Hair follicular keratinocyte (primary cell): ENCODE measurements at places on chromosomes 11 and 22. TPM values are rescaled to one million over a fixed set of nuclear protein-coding genes. Genes with fewer than 3 reads are reported as not detected.

The TST gene
- total RNA-seq = 39.5 and 42.4 TPM in 2 replicates

The AKIP1 gene
- total RNA-seq = 57.9 and 61.1 TPM in 2 replicates

The PGA5 gene
- not detected in 2 replicates for total RNA-seq

The JAML gene
- not detected in 2 replicates for total RNA-seq

The KIF18A gene
- total RNA-seq = 5.2 and 8.5 TPM in 2 replicates

The LRRC74B gene
- not detected in 2 replicates for total RNA-seq

The P2RY6 gene
- 0.31 TPM in 1 of 2 replicates, not detected in the other for total RNA-seq

The BRSK2 gene
- total RNA-seq = 0.04 and 0.23 TPM in 2 replicates

The KCNA4 gene
- not detected in 2 replicates for total RNA-seq

The TSPAN32 gene
- not detected in 2 replicates for total RNA-seq

The ADAMTS15 gene
- total RNA-seq = 0.86 and 3.0 TPM in 2 replicates

The SLC17A6 gene
- total RNA-seq = not detected in 2 replicates

The ACRV1 gene
- 0.11 TPM in 1 of 2 replicates, not detected in the other for total RNA-seq

The ROM1 gene
- total RNA-seq = 1.7 and 2.3 TPM in 2 replicates

The RHOD gene
- total RNA-seq = 234 and 269 TPM in 2 replicates

The OLFML1 gene
- 0.04 TPM in 1 of 2 replicates, not detected in the other for total RNA-seq

The CRACR2B gene
- total RNA-seq = 0.68 and 1.0 TPM in 2 replicates

The OR2AG2 gene
- 0.11 TPM in 1 of 2 replicates, not detected in the other for total RNA-seq

The SPON1 gene
- 0.04 TPM in 1 of 2 replicates, not detected in the other for total RNA-seq

The KCNK7 gene
- 0.23 and 0.57 TPM in 2 replicates for total RNA-seq

The OR52E8 gene
- total RNA-seq = not detected in 2 replicates

The MS4A14 gene
- total RNA-seq = not detected in 2 replicates

The TEX54 gene
- not detected in 2 replicates for total RNA-seq

The ARHGAP42 gene
- total RNA-seq = 1.2 and 2.3 TPM in 2 replicates

The KCNE3 gene
- total RNA-seq = not detected in 2 replicates

The OR8G5 gene
- not detected in 2 replicates for total RNA-seq

The PRR33 gene
- total RNA-seq = not detected in 2 replicates

The OMP gene
- not detected in 2 replicates for total RNA-seq

The CELSR1 gene
- total RNA-seq = 25.6 and 52.6 TPM in 2 replicates

The VSIG10L2 gene
- not detected in 2 replicates for total RNA-seq

The ELMOD1 gene
- total RNA-seq = not detected in 2 replicates
